ENCODE measurements at places on chromosomes 3 and 15. TPM values are rescaled to one million over a fixed set of nuclear protein-coding genes. Genes with fewer than 3 reads are reported as not detected.

Gene HOMER2
- total RNA-seq: 7.8 TPM

DNA sequence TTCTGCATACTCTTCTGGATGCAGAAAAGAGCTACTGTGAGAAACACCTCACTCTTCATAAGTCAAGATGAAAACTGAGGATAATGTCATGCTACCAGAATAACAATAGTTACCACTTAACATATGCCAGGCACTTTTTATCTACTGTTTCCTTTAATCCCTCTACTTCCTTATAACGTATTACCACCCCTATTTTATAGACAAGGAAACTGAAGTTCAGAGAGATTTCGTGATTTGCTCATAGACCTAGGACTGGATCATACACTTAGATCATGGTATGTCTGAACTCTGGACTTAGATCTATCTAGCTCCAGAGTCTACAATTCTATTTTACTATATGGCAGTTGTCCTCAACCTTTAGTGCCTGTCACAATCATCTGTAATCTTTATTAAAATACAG, 155.7 kb upstream of the TSPAN3 start:
- DNase-seq: no peak

- no peak for DNase-seq
Measured at GRCh38 chr3:37114251-37115145, 59.9 kb downstream of the LRRFIP2 start.

DNA sequence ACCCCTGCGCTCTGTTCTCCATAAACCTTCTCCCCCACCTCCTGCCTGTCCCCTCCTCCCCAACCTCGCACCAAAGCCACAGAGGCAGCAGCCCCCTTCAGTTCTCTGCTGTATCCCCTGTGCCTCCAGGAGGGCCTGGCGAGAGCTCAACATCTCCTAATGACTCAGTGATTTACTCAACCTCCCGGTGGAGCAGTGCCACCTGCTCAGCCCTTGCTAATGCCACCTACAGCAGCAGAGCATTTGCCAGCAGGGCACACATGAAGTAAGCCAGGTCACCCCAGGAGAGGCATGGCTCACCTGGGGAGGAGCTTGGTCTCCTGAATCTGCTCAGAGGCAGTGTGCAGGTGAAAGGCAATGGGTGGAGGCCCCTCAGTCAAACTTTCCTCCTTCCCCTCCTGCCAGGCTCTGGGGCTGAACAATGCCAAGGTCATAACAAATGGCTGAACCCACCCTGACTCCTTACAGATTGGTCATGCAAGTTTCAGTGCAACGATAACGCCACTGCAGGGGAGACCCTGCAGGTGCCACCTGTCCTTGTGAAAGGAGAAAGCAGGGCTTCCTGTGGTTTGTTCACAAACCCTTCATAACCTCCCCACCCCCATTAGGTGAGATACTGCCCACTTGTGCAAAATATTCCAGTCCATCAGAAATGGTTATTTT, 19.8 kb downstream of the TRPM1 start:
- DNase-seq: no peak

DNA sequence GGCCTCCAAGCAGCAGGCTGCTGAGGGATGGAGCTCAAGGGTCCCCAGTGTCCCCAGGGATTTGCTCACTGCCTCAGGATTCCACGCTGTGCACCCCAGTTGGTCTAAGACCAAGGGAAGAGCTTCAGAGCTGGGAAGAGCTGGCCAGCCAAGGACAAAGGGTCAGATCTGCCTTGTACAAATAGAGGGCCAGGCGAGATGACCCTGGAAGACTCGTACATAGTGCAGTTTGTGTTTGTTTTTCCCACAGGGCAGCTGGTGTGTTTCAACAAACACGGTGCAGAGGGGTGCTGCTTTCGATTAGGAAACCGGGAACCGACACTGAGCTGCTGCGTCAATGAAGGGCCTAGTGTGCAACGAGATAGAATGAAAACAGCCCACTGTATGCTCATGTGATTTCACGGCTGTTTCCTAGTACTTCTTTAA, 56.1 kb upstream of the TRPM1 start:
- DNase-seq: no peak

Gene CERS3
- 0.38 TPM for total RNA-seq

GRCh38 chr15:70617076-70617910, 146.1 kb downstream of the UACA start:
- no peak for DNase-seq

DNA sequence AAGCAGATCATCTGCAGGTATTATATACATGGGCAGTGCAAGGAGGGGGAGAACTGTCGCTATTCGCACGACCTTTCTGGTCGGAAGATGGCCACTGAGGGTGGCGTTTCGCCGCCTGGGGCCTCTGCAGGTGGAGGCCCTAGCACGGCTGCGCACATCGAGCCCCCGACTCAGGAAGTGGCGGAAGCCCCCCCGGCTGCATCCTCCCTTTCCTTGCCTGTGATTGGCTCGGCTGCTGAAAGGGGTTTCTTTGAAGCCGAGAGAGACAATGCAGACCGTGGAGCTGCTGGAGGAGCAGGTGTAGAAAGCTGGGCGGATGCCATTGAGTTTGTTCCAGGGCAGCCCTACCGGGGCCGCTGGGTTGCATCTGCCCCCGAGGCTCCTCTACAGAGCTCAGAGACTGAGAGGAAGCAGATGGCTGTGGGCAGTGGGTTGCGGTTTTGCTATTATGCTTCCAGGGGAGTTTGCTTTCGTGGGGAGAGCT, 639 bp downstream of the MKRN3 start:
- peak; percentile 59 for DNase-seq

Gene FGF12
- total RNA-seq: 0.19 TPM

- no peak for DNase-seq
Measured at GRCh38 chr15:65632780-65633375, 11.1 kb downstream of the SLC24A1 start.

- no peak for DNase-seq
Measured at GRCh38 chr3:114362815-114363214, 69.0 kb downstream of the TIGIT start.

DNA sequence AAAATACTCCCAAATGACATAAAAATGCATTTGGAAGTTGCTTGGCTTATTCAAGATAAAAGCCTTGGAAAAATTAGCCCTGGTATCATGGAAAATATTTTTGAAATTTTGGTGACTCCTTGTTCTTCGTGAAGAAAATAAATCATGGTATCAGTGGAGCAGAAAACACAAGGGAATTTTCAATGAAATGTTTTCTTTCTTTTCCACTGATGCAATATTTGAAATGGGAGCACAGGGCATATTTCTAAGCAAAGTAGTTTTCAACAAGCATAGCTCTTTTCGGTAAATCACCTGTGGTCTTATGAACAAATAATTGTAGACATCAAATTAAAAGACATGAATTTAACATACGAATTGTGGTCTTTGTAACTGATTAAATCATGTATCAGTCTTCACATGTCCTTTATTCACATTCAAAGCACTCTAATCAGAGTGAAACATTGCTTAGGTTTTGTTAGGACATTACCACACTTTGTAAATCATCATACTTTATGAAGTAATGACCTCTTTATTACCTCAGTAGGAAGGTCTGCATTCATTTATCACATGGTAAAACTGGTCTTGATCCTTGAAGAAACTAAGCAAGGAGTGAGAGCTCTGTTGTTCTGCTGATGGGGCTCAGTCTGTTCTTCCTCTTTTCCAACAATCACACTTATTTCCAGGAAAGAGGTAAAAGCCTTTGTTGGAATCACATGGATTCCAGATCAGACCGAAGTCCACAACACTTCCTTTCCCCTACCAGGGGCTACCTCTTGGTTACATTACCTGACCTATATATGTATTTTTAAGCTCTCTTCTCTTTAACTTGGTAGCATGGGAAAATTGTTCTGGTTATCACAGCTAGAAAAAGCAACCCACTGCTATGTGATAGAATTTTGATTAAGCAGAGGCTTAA, 413.5 kb upstream of the THBS1 start:
- no peak for DNase-seq

DNA sequence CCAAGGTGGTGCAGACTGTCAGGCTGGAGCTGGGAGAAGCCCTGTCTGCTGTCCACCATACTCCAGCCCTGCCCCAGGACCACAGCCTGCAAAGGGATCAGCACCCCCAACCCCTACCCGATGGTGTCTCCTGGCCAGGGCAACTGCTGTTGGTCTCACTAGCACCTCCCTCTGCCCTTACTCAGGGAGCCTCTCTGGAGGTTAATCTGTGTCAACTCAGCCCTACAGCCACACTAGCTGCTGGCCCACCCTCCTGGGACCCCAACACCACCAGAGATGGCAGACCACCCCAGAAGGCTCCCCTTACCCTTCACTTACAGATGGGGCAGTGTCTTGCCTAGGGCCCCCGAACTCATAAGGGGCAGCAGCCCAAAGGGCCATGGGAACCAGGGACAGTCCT, 65.2 kb downstream of the TLE3 start:
- no peak for DNase-seq

DNA sequence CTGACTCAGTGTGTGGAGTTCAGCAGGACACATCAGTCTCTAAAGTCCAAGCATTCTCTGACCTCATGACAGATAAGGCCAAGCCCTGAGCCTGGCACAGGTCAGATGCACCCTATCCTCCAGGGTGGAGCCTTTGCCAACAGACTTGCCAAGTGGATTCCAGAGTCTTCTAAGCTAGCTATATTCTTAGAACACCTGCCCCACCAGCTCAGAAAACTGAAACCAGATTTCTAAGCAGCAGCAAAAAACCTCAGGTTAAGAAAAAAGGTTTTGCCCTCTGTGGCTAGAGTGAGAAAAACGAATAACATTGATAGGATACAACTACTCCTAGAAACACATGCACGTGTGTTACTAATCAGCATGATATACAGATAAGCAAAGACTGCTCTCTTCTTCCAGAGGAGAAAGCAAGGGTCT, 11.6 kb downstream of the RMDN3 start:
- DNase-seq: no peak

DNA sequence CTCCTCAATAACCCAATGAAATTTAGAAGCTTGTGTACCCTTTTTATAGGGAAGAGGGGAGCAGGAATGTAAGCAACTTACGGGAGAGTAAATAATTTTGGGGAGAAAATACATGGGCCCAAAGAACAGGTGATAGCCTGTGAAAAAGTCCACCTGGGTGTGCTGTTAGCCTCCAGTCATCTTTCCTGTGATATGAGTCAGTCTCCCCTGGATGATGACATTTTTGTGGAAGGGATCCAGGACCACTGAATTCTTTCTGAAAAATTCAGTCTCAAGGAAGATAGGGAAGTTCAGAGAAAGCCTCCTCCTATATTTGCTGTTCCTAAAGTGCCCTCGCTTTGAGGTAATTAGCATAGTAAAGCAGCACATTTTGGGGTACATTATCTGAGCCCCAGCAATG, 149.8 kb downstream of the SQOR start:
- DNase-seq: no peak

DNA sequence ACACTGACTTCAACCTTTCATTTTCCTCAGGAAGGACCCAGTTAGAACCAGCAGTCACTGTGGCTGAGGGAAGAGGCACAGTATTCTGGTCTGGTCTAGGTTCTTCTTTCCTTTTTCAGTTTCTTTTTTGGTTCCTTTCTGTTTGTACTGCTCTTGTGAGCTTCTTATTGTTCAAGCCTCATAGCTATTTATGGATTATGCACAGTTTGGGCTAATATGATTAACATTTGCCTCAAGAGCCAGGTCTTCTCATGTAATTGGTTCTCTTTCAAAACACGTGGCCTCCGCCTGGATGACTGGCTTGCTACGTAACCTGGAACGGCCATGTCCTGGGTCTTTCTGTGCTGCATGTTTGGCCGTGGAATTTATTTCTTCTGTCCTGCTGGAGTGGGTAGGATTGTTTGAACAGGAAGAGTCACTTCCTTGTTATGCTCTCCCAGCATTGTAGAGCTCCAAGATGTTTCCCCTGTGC, 43.3 kb downstream of the RBMS3 start:
- DNase-seq: peak; percentile 4

Gene MCF2L2
- total RNA-seq: 1.1 TPM

Gene C3orf49
- not detected for total RNA-seq

GRCh38 chr3:66492071-66492470, 8.8 kb downstream of the LRIG1 start:
- no peak for DNase-seq

DNA sequence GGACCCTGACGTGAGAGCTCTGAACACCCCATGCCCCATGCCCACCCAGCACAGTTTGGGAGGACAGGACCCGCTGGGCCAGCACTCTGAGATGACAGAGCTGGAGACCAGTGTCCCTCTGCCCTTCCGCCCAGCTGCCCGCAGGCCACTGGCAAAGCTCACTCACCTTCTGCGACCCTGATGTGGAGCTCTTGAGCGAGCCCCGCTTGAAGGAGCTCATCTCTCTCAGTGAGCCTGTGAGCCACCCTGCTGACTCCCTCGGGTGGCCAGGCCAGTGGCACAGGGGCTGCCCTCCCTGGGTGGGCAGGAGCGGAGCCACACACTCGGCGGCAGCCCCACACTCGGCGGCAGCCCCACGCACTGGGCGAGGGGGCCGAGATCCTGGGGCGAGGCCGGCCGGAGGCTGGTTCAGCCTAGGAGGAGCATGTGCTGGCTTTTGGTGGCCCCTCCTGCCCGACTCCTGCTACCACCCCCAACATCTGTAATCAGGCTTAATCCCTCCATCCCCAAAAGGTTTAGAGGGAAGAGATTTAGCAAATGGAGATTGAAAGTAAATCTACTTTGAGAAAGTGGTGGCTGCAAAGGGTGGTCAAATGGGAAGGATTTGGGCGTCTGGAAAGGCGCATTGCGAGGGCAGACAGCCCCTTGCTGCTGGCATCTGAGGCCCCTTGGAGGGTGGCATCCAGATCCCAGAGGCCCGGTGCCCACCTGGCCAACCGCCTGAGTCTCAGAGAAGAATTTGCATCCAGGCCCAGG, 59.4 kb upstream of the TRPM1 start:
- DNase-seq: no peak

GRCh38 chr3:123552095-123552714, 32.6 kb downstream of the HACD2 start:
- DNase-seq: no peak

- DNase-seq: no peak
Measured at GRCh38 chr3:38327335-38328009, 19.1 kb upstream of the XYLB start.

- no peak for DNase-seq
Measured at GRCh38 chr3:43753741-43754715, 63.3 kb downstream of the ABHD5 start.

- peak; percentile 78 for DNase-seq
Measured at GRCh38 chr3:39383045-39383880, at the start of gene SLC25A38. Gene SLC25A38, plus strand, starts transcription at chr3:39383370. Its CDS starts 355 bp downstream, at chr3:39383725.

DNA sequence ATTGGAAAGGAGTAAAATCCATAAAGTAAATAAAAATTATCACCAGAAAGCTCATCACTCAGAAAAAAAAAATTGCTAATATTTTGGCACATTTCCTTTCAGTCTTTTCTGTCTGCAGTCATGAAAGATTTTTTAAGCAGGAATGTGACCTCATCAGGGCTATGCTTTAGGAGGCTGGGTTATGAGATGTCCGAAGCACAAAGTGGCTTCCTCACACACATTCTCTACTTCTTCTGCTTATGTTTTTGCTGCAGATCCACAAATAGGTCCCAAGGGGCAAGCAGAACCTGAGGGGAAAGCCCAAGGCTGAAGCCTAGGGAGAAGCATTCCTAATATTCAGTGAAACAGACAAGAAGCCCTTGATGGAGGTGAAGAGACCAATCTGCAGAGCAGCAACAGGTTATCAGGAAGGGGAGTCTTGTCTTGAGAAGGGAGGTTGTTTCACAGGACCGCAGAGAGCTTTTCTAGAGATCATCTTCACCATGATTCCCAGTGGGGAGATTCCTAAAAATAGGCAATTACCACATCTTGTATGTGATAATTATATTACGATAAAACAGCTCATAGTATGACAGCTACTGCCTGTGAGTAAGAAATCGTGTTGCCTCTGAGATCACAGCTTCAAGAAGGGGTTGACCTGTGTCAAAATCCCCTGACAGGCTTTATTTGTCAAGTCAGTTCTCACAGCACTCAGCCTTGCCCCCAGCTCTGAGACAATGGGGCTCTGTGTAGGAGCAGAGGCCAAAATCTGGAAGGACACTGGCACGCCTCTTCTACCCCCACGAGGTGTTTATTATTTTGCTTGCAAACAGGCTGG, 60.5 kb downstream of the IGF2BP2 start:
- DNase-seq: no peak

GRCh38 chr15:50190166-50190570, 8.2 kb downstream of the SLC27A2 start:
- DNase-seq: no peak

Data from thymus (tissue), 14 donors.